ENCODE measurements at places on chromosomes 2 and 18. TPM values are rescaled to one million over a fixed set of nuclear protein-coding genes. Genes with fewer than 3 reads are reported as not detected.

Gene NPHP1
- 9.4 TPM for polyA plus RNA-seq

Gene SERPINB10
- not detected for polyA plus RNA-seq

Gene NRP2
- 6.9 TPM for polyA plus RNA-seq

Gene INPP1
- polyA plus RNA-seq = 29.6 TPM

Gene COX7A2L
- 177 TPM for polyA plus RNA-seq

Gene GLI2
- 9.0 TPM for polyA plus RNA-seq

Gene CHST9
- polyA plus RNA-seq = not detected

- no peak overlapping the region for H3K4me3 ChIP-seq
- peaks cover 24% of the 10 kb centered on the region for H3K4me1 ChIP-seq
- no peak overlapping the region for H3K27ac ChIP-seq
Measured at GRCh38 chr2:226073496-226074160, 674.1 kb downstream of the NYAP2 start.

DNA sequence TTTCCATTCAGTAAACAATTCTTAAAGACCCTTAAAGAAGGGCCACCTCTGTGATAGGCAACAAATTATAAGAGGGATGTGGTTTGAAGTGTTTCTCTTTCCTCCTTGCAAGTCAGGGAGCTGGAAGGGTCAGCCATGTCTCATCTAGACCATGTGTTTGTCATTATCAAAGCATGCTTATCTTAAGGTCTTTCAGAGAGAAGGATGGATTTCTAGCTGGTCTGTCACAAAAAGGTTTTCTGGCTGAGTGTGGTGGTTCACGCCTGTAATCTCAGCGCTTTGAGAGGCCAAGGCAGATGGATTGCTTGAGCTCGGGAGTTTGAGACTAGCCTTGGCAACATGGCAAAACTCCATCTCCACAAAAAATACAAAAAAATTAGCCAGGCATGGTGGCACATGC is 59.2 kb upstream of the PEX13 start:
- peak overlapping the region; percentile 78 for H3K27ac ChIP-seq
- no peak overlapping the region for H3K4me3 ChIP-seq
- H3K36me3 ChIP-seq = peaks cover 11% of the 10 kb centered on the region
- peaks cover 29% of the 10 kb centered on the region for H3K4me1 ChIP-seq
- DNase-seq = peak; percentile 40

DNA sequence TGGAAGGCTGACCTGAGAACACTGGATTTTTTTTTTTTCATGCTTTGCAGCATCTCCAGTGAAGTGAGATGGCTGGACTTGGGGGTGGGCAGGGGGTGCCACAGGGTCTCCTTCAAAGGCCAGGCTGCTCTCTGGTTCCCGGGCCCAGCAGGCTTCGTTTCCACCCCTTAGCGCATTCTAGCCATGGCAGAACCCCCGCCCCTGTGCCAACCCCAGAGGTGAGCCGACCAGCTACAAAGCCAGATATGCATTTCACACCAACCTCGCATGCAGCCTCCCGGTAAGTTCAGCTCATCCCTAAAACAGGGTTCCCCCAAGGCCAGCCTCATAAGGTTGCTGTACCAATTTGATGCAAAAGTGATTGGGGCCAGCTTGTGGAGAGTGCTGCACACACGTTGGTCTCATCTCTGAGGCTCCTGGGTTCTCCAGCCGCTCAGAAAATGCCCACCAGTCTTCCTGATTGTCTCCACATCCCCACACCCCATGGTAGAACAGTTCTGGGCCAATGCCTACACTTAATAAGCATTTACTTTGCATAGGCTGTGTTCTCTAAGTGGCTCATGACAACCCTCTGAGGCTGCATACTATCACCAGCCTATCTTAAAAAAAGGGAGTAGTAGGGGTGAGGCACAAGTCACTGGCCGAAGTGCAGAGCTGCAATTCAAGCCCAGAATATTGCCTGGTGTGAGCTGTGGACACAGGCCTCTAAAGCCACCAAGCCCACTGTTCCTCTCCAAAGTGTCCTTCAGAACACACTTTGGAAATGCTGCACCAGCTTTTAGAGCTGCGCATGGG is 23.3 kb downstream of the SMAD7 start:
- H3K4me1 ChIP-seq = peaks cover 77% of the 10 kb centered on the region
- peak; percentile 20 for DNase-seq
- H3K27ac ChIP-seq = peak overlapping the region; percentile 87
- H3K36me3 ChIP-seq = no peaks in the 10 kb centered on the region
- no peaks in the 10 kb centered on the region for H3K27me3 ChIP-seq

DNA sequence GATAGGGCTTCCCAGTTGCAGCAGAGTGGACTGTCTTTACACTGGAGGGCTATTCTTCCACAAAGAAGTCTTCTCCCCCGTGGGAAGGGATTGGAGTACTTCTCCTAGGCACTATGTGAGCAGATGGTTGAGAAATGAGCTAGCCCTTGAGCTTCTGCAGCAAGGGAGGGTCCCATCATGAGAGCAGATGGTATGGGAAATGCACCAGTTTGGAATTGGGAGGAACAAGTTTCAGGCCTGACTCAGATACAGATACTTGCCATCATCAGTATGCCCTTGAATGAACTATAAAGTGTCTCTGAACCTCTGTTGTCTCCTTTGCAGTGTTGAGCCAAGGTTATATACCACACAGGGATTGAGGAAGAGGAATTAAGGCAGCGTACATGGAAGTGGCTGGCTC is 757.4 kb downstream of the RNF144A start:
- DNase-seq = peak; percentile 46
- no peaks in the 10 kb centered on the region for H3K36me3 ChIP-seq
- peaks cover 17% of the 10 kb centered on the region for H3K4me1 ChIP-seq
- no peaks in the 10 kb centered on the region for H3K27me3 ChIP-seq
- no peak overlapping the region for H3K4me3 ChIP-seq
- peak overlapping the region; percentile 7 for H3K27ac ChIP-seq

- no peaks in the 10 kb centered on the region for H3K4me1 ChIP-seq
- H3K36me3 ChIP-seq = no peaks in the 10 kb centered on the region
- DNase-seq = no peak
- H3K4me3 ChIP-seq = no peak overlapping the region
- H3K27me3 ChIP-seq = peaks cover 7% of the 10 kb centered on the region
Measured at GRCh38 chr18:6021306-6022073, 126.2 kb upstream of the TMEM200C start.

DNA sequence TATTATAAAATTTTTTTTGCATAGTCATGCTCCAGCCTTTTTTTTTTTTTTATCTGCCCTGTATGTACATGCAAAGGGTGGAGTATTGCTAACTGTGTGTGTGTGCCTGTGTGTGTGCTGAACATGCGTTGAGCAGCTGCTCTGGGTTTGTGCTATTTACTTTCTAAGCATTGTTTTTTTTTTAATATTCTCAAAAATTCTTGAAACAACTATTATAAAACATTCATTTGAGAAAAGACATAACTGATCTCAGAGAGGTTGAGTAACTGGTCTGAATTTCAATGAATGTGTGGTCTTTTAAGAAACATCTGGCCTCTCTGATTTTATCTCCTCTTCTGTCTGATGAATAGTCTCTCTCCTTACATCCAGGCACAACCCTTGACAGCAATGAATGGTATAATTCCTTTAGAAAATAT is 366.0 kb upstream of the SLC14A2 start:
- DNase-seq = peak; percentile 72
- H3K4me3 ChIP-seq = no peak overlapping the region
- peaks cover 65% of the 10 kb centered on the region for H3K4me1 ChIP-seq
- H3K27me3 ChIP-seq = no peaks in the 10 kb centered on the region
- peak overlapping the region; percentile 93 for H3K27ac ChIP-seq

DNA sequence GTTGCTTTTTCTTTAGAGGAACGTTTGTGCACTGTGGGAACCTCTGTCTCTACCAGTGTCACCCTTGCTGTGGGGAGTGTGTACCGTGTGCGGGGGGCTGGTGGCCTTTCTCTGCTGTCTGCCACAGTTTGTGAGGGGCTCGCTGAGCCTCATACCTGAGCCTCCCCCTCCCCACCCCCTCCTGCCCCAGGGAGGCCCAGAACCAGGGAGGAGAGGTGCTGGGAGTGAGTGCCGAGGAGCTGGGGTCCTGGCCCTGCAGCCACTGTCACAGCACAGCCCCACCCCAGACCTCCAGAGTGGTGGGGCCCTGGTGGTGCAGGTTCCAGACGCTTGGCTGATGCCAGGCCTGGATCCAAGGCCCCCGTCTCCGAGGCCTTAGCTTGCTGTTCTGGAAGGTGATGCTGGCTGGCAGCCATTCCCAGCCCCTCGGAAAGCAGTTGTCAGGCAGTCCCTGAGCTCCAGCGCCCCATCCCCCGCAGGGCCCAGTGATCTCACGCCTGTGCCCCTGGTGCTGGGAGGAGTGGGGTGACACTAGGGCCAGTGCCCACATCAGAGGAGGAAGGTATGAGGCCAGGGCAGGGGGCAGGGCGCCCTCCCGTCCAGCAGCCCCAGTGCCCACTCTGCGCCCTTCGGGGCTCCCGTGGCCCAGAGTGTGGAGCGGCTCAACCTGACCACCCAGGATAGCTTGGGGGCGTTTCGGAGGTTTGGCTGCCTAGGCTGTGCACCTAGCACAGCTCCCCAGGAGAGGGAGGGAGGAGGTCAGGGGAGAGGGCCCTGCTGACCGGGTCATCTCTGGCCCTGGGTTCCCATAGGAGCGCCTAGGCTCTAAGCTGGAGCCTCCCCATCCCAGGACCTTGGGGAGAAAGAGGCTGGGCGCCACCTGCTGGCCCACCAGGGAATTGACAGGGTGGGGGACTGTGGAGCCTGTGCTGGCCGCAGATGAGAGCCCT is 53.0 kb upstream of the ALPP start:
- H3K27ac ChIP-seq = no peak overlapping the region
- H3K36me3 ChIP-seq = no peaks in the 10 kb centered on the region
- peak; percentile 38 for DNase-seq
- no peaks in the 10 kb centered on the region for H3K27me3 ChIP-seq

GRCh38 chr18:59265246-59265973 is 7.8 kb downstream of the RAX start:
- peak overlapping the region; percentile 41 for H3K4me3 ChIP-seq
- H3K27me3 ChIP-seq = peaks cover 72% of the 10 kb centered on the region
- H3K4me1 ChIP-seq = no peaks in the 10 kb centered on the region
- H3K36me3 ChIP-seq = no peaks in the 10 kb centered on the region

DNA sequence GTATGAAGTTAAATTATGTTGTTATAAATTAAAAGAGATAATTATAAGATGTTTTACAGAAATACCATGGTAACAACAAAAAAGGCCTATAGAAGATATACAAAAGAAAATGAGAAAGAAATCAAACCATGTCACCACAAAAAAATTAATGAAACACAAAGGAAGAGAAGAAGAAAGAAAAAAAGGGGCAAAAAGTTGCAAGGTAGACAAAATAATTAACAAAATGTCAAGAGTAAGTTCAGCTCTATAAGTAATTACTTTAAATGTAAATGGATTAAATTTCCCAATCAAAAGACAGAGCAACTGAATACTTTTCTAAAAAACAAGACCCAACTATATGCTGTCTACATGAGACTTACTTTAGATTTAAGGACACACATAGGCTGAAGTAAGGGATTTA is 378.4 kb upstream of the FSHR start:
- no peak overlapping the region for H3K27ac ChIP-seq
- H3K4me3 ChIP-seq = no peak overlapping the region
- no peaks in the 10 kb centered on the region for H3K36me3 ChIP-seq
- no peaks in the 10 kb centered on the region for H3K4me1 ChIP-seq

GRCh38 chr2:196481324-196481697 is 158.2 kb upstream of the CCDC150 start:
- peaks cover 44% of the 10 kb centered on the region for H3K4me1 ChIP-seq
- peak overlapping the region; percentile 90 for H3K27ac ChIP-seq
- no peaks in the 10 kb centered on the region for H3K27me3 ChIP-seq
- peak; percentile 95 for DNase-seq

DNA sequence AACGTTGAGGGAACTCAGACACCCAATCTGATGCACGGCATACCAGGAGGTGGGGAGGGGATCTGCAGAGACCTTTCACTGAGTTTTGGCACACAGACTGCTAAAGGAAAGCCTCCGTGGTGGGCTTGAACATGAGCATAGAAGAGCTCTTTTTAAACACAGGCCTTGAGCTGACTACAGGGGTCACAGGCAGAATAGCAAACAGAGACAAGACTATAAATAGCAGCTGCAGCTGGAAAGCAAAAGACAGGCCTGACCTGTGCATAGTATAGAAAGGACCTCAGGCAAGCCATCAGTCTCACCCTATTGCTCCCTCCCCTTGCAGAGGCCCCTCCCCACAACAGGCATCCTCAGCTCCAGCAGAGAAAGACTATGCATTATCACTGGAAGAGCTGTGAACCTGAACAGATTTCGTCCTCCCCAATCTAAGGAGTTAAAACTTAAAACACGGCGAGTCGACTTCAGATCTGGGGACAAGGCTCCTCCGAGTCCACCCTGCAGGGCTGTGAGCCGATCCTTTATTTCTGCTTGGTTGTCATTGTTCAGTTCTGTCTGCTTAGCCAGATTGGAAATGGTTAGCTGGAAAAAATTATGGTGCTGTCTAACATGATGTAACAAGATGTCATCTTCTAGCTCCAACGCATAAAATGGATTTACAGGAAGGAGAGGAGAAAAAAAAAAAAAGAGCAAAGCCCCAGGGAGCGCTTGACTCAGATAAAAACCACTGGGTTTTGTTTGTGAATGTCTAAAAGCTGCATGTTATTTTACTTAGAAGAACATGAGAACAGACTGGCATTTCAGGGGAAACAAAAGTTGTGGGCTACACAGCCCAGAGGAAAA is 25.2 kb upstream of the LCLAT1 start:
- H3K4me1 ChIP-seq = peaks cover 45% of the 10 kb centered on the region
- H3K36me3 ChIP-seq = no peaks in the 10 kb centered on the region
- peak overlapping the region; percentile 53 for H3K4me3 ChIP-seq
- peak overlapping the region; percentile 97 for H3K27ac ChIP-seq
- peak; percentile 94 for DNase-seq

GRCh38 chr2:112941753-112942653 is 31.0 kb downstream of the IL37 start:
- H3K4me3 ChIP-seq = no peak overlapping the region
- H3K4me1 ChIP-seq = no peaks in the 10 kb centered on the region
- DNase-seq = peak; percentile 86
- peaks cover 28% of the 10 kb centered on the region for H3K27me3 ChIP-seq
- no peak overlapping the region for H3K27ac ChIP-seq

GRCh38 chr2:31052284-31052683 is 86.0 kb downstream of the GALNT14 start:
- H3K4me3 ChIP-seq = no peak overlapping the region
- no peaks in the 10 kb centered on the region for H3K27me3 ChIP-seq
- H3K4me1 ChIP-seq = no peaks in the 10 kb centered on the region
- no peaks in the 10 kb centered on the region for H3K36me3 ChIP-seq
- DNase-seq = no peak

DNA sequence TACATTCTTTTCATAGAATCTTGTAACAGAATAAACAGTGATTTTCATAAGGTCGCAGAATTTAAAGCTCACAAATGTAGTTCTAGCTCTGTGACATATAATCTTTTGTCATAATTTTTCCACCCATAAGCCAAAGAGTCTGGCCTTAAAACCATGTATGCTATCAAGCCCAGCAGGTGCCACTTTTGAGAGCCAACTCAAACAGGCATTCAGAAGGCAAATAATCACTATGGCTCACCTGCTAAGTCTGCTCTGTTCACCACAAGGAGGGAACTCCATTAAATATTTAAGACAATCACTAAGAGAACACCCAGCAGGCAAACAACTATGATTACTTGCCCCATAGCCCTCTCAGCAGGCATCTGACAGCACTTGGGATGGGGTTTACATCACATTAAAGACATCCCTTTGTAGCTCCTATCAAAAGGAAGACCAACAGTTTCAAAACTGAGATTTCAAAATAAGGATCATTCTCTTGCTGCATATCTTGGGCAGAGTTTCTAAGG is 241.6 kb downstream of the PDE11A start:
- no peak for DNase-seq
- no peaks in the 10 kb centered on the region for H3K27me3 ChIP-seq
- no peaks in the 10 kb centered on the region for H3K36me3 ChIP-seq
- no peak overlapping the region for H3K4me3 ChIP-seq
